ENCODE measurements at places on chromosomes 12 and 14.

DNA sequence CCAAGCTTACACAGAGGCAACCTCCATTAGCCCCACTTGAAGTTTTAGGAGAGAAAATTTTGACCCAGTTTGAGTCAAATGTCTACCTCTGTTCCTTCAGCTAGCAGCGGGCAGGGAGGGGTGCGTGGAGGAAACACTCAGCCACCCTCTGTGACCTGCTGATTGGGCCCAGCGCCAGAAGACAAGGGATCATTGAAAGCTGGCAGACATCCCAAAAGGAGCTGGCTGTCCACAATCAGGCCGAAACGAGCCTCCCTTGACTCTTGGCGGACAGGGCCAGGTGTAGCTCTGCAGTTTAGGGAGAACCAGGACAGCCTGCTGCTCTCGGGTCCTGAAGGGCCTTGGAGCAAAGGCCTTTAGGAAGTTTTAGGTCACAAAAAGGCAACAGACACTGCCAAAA lies 41.3 kb downstream of the CD9 start:
- DNase-seq: no peak

- DNase-seq: no peak
These were observed 440.2 kb downstream of the ATP23 start for GRCh38 chr12:58381546-58381945.

- DNase-seq: peak; percentile 49
These were observed 36.3 kb upstream of the HECTD1 start for GRCh38 chr14:31243860-31244259.

DNA sequence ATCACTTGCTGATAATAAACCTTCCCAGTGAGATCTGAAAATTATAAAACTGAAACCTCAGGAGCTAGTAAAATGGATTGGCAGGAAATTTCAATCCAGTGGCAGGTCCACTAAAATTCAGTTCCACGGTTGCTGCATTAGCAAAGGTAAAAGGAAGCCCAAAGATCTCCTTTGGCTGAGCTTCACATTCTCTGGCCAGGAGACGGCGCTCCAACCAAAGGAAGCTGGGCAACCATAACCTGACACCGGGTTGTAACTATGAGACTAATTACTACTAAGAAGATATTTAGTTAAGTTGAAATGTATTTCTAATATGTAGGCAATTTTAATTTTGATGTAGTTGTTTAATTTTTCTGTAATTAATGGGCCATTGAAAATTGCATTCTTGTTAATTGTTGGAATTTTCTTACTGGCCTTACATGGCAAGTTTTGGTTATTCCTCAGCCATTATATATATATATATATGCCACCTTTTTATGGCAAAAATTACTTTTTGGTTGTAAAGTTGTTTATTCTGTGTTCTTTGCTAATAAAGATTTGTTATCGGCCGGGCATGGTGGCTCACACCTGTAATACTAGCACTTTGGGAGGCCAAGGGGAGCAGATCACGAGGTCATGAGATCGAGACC lies 17.0 kb downstream of the OR8S1 start:
- DNase-seq: peak; percentile 44

GRCh38 chr14:93903342-93904184 lies 23.6 kb upstream of the FAM181A start:
- no peak for DNase-seq

DNA sequence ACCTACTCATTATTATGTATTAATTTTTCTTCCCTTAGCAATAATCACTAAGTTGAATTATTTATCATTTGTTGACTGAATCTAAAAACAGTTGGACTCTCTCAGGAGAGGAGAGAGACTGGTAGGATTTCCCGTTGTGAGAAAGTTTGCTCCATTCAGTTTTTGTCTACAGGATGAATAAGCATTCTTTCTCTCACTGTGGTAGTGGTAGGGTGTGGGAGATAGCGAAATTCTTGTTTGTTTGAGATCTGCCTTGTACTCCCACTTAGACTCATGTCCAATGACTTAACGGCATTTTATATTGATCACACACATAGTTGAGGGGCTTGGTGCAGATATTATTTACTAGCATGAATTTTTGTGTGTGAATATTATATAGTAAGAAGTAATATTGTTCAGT lies 421.0 kb upstream of the PDE3A start:
- DNase-seq: no peak

- DNase-seq: peak; percentile 35
These were observed 30.5 kb upstream of the AP4S1 start for GRCh38 chr14:30994681-30995620.

GRCh38 chr14:58738189-58738836 lies 100.6 kb downstream of the DACT1 start:
- no peak for DNase-seq

- DNase-seq: no peak
These were observed 1.6 kb downstream of the ANKRD33 start for GRCh38 chr12:51889216-51890132.

DNA sequence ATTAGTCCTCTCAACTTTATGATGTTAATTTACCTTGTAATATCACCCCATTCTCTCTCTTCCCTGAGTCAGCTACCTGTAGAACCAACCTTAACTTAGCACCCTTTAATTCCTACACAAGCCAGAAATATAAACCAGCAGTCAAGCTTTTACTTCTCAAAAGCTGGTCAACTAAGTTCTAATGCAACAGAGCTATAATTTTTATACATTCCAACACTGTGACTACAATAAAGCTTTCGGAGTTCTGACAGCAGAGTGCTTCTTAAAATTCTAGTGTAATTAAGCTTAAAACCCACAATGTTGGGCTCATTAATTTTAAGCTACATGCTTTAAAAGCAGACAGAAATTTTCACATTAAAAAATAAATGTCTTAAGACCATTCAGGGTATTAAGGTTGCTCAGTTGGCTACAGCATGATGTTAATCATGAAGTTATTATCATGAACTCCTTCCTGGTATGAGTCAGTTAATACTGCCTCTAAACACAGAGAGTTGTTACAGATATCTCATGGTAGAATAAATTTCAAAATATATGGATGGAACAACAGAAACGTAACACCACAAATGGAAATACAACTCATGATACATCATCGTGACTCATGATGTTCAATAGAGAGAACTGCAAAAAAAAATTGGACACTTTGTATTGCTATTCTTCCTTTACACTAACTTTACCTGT lies 126.7 kb downstream of the EPS8 start:
- no peak for DNase-seq

DNA sequence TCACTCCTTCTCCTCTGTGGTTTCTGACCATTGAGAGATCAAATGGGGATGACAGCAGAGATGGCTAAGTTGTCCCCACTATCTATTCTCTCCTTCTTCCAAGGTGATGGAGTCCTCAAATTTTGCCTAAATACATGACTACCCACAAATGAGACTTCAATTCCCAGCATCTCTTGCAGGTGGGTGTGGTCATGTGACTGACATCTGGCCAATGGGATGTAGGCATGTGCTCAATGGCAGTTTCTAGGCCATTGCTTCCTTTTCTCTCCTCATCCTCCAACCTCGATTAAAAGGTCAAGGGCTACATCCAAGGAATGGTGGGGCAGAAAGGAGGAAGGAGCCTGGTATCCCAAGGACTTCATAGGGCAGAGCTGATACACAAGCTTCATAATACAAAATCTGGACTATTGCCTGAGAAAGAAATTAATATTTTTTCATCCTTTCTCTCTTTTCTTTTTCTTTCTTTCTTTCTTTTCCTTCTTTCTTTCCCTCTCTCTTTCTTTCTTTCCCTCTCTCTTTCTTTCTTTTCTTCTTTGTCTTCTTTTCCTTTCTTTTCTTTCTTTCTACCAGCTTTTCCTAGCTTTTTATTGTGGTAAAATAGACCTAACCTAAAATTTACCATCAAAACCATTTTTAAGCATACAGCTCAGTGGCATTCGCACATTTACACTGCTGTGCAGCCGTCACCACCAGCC lies 100.9 kb upstream of the PRB2 start:
- no peak for DNase-seq

DNA sequence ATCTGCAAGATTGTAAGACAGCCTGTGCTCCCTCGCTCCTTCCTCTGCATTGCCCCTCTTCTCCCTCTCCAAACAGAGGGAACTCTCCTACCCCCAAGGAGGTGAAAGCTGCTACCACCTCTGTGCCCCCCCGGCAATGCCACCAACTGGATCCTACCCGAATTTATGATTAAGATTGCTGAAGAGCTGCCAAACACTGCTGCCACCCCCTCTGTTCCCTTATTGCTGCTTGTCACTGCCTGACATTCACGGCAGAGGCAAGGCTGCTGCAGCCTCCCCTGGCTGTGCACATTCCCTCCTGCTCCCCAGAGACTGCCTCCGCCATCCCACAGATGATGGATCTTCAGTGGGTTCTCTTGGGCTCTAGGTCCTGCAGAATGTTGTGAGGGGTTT lies 37.4 kb downstream of the DAD1 start:
- DNase-seq: no peak

DNA sequence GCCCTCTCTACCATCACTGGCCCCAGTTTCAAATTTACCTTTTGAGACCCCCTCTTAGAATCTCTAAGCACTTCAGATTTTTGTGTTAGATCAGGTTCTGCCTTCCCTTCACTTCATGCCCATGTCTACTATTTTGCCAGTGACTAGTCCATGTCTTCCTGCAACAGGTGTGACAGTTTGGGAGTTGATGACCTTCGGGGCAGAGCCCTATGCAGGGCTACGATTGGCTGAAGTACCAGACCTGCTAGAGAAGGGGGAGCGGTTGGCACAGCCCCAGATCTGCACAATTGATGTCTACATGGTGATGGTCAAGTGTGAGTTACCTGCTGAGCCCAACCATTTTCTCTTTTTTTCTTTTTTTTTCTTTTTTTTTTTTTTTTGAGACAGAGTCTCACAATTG lies 5.8 kb upstream of the PA2G4 start:
- DNase-seq: no peak

GRCh38 chr12:11863988-11864387 lies 206.8 kb upstream of the BCL2L14 start:
- DNase-seq: no peak

- no peak for DNase-seq
These were observed 12.8 kb downstream of the SOAT2 start for GRCh38 chr12:53115891-53116648.

GRCh38 chr12:73383584-73384222 lies 1111.5 kb downstream of the TRHDE start:
- no peak for DNase-seq

GRCh38 chr14:31336646-31337045 lies 83.7 kb downstream of the HEATR5A start:
- no peak for DNase-seq

GRCh38 chr12:72365151-72365550 lies 93.0 kb downstream of the TRHDE start:
- no peak for DNase-seq

DNA sequence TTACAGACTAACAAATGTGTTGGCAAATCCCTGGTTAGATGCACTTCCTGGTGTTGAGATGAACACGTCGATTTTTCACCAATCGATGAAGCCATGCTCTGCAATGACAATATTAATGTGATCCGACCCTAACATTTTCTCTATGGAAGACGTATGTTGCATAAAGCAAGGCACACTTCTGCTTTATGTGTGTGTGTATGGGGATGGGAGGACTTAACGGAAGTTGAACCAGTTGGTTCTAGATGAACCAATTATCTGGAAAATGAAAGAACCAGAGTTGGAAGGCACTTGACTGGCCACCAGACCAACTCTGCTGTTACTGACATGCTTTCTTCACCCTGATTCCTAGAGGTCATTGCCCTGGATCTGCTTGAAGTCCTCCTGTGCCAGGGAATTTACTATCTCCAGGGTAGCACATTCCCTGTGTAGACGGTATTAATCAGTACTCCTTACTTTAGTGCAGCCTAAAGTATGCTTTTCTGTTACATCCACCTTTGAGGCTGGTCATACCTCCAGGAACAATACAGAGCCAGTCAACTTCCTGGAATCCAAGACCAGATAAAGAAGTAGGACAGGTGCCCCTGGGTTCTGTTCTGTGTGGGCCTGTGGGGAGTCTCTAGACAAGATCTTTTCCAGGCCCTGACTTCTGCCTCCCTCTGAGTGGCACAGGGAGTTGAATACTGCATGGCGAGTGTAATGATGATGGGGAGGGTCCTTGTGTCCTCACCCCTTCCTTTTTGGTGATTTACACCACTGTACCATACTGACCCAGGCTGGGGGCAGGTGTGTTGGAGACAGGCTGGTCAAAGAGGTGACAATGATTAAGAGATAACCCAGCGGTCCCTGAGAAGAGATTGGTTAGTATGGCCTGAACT lies 4.1 kb downstream of the SDR39U1 start:
- DNase-seq: no peak

DNA sequence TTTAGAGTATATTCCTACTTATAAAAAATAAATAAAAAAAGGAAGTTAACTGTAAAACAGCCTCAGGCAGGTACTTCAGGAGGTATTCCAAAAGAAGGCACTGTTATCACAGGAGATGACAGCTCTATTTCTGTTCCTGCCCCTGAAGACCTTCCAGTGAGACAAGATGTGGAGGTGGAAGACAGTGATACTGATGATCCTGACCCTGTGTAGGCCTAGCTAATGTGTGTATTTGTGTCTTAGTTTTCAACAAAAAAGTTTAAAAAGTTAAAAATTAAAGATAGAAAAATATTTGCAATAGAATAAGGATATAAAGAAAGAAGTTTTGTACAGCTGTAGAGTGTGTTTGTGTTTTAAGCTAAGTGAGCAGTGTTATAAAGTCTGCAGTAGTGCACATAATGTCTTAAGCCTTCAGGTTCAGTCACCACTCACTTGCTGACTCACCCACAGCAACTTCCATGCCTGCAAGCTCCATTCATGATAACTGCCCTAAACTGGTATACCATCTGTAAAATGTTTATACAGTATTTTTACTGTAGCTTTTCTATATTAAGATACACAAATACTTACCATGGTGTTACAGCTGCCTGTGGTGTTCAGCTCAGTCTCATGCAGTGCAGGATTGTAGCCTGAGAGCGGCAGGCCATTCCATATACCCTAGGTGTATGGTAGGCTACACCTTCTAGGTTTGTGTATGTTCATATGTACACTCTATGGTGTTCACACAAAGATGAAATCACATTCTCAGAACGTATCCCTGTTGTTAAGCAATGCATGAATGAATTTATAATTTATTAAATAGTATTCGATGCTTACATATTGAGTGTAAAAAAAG lies 121.1 kb downstream of the ANO6 start:
- no peak for DNase-seq

GRCh38 chr14:88310449-88310848 lies 12.6 kb downstream of the KCNK10 start:
- DNase-seq: no peak

GRCh38 chr14:68147303-68147702 lies 327.7 kb downstream of the RAD51B start:
- DNase-seq: no peak

All from activated CD4-positive, alpha-beta T cell treated with anti-CD3 and anti-CD28 coated beads, Interleukin-2, amount 50 U/mL, for 16 hours (primary cell).